NCI-H1105 (cell line): ENCODE measurements at places on chromosomes 13 and 19.

DNA sequence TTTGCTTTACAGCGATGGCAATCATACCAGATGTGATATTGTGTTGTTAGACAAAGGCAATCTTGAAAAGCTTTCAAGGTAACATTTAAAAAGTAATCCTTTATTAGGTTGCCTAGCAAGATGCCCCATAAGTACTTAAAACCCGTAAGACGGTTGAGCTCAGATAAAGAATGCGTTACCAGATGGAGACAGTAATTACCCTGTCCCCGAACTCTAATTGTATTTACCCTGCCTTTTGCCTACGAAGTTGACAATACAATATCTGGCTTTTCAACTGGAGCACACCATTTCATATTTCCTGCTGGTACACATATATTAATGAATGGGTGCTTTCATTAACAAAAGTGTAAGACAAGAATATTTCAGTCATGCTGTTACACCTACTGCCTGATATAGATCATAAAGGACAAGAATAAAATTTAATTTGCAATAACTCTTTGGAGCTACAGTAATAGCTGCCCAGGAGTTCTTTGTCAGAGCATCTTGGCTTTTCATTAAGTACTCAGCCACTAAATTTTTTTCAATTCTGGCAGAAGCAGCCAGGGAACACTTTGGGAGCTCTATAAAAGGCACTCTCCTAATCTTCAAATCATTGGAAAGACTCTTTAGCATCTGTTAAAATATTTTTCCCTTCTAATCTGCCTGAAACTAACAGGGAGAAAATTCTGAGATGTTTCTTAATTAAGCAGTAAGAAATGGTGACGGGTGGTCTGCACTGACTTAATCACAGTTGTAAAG lies 63.8 kb downstream of the DCT start:
- peak; percentile 82 for DNase-seq

DNA sequence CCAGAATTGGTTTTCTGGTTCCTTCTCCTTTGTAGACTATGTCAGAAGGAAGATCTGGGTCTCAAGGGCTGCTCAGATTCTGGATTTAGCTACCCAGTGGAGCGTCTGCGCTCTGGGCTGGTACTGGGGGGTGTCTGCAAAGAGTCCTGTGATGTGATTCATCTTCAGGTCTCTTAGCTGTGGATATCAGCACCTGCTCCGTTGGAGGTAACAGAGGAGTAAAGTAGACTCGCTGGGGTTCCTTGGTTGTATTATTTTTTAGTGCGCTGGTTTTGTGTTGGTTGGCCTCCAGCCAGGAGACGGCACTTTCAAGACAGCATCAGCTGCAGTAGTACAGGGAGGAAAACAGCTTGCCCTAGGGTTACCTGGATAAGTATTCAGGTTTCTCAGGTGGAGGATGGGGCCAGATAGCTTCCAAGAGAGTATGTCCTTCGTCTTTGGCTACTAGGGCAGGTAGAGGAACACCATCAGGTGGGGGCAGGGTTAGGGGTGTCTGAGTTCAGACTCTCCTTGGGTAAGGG lies 10.4 kb upstream of the KLK15 start:
- DNase-seq, result no peak

- peak; percentile 34 for DNase-seq
Measured at GRCh38 chr13:94827566-94827965, 115.2 kb upstream of the SOX21 start.

DNA sequence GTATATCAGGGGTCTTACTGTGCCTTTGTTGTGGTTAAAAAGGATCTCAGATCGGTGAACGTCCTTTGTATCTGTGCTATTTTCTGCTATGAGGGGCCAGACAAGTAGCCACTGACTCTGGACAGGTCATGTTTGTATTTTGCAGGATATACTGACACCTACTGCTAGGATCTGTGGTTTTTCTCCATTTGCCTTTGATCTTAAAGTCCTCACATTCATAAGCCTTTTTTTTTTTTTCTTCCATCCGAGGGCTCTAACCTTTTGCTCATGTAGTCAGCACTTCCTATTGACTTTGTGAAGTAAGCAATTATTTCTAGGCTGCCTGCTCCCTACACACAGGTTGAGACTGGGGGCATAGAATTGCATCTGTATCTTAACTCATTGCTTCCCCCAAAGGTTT lies 106.2 kb downstream of the SLITRK5 start:
- DNase-seq, result no peak

- DNase-seq, result no peak
Measured at GRCh38 chr19:38743394-38744297, 628 bp downstream of the CAPN12 start.

DNA sequence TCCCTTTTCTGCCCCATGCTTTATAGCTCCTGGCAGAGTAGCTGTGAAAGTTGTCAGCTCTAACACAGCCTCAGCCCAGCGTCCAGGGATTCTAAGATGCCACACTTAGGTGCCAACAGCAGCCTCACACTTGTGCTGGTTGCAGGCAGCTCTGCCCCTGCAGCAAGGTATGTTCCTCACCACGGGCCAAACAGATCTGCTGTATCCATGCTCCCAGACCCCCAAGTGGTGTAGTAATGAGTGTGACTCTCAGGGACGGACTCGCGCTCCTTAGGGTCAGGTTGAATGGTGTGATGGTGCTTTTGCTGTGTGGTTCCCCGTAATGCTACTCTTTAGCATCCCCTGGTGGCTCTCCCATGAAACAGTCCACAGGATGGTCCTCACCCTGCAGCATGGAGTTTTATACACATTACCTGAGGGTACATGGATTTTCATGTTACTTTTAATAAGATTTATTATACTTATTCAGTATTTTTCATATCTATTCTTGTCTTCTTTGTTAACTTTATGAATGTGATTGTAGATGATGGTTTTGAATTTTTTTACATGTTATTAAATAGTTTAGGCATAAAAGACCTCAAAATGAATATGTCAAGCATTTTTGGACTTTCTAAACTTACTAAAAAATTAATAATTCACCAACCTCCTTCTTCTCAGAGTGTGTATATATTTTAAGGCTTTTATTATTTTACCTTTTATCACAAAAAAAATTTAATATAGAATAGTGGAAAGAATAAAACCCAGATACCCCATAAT lies 232.5 kb downstream of the SLC7A1 start:
- DNase-seq, result peak; percentile 42

DNA sequence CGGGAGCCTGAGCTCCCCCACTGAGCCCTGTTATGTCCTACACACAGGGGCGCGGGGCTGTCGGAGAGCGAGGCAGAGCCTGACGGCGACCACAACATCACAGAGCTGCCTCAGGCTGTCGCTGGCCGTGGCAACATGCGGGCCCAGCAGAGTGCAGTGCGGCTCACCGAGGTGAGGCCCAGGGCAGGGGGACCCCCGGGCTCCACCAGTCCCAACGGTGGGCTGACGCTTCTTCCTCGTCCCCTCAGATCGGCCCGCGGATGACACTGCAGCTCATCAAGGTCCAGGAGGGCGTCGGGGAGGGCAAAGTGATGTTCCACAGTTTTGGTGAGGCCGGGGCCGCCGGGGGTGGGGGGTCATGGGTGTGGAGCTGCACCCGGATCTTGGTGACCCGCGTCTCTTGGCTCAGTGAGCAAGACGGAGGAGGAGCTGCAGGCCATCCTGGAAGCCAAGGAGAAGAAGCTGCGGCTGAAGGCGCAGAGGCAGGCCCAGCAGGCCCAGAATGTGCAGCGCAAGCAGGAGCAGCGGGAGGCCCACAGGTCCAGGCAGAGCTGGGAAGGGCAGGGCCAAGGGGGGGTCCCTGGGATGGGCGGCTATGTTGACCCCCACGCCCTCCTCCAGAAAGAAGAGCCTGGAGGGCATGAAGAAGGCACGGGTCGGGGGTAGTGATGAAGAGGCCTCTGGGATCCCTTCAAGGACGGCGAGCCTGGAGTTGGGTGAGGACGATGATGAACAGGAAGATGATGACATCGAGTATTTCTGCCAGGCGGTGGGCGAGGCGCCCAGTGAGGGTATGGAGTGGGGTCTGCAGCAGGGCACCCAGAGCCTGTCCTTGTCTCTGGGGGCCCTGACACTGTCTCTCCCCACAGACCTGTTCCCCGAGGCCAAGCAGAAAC lies 1.2 kb upstream of the P2RY11 start:
- no peak for DNase-seq

DNA sequence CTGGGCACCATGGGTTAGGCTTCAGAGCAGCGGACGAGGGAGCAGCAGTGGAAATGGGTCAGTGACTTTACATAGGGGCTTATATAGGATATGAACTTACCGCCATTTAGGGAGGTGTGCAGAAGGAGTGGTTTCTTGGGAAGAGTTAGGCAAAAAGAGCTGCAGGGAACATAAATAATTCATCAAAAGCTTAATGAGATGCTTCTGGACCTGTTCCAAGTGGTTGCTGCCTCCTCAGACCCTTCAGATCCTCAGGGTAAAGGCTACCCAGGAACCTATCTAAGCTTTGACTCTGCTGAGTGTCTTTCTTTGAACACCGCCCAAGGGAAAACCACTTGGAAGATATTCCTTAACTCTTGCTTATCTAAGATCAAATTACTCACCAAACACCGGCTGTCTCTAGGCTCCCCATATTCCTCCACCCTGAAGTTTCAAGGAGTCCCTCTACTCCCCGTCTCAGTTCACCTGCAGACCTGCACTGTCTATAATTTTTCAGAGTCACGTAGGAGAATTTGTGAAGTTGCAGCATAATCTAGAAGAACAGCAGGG lies at the start of gene IGFL4:
Gene IGFL4, minus strand, starts transcription at position 51 of the 549 bp plus-strand sequence. Its CDS starts 40 bp downstream, at position 11.
- DNase-seq, result peak; percentile 35
